ENCODE measurements at places on chromosomes 6 and 20.

GRCh38 chr6:119517428-119517827 lies 167.9 kb upstream of the MAN1A1 start:
- no peak for DNase-seq

DNA sequence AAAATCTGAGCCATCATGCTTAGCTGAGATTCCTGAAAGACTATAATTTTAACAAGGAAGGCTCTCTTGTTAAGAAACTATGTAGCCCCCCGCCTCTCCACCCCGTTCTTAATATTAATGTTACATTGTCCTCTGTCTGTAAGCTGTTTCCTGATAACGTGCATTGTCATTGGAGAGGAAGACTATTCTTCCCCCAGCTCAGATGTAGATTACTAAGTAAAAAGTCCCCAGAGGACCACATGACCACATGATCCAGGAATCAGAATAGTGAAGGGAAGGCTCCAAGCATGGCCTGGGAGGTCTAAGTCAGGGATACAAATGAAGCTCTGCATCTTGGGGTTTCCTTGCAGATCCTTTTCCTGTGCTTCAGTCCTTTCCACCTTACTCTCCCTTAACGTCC lies 106.4 kb downstream of the JARID2 start:
- DNase-seq = no peak

GRCh38 chr6:144346719-144347447 lies 61.7 kb downstream of the UTRN start:
- no peak for DNase-seq

GRCh38 chr20:61835791-61836350 lies 229.8 kb downstream of the TAF4 start:
- DNase-seq = no peak

DNA sequence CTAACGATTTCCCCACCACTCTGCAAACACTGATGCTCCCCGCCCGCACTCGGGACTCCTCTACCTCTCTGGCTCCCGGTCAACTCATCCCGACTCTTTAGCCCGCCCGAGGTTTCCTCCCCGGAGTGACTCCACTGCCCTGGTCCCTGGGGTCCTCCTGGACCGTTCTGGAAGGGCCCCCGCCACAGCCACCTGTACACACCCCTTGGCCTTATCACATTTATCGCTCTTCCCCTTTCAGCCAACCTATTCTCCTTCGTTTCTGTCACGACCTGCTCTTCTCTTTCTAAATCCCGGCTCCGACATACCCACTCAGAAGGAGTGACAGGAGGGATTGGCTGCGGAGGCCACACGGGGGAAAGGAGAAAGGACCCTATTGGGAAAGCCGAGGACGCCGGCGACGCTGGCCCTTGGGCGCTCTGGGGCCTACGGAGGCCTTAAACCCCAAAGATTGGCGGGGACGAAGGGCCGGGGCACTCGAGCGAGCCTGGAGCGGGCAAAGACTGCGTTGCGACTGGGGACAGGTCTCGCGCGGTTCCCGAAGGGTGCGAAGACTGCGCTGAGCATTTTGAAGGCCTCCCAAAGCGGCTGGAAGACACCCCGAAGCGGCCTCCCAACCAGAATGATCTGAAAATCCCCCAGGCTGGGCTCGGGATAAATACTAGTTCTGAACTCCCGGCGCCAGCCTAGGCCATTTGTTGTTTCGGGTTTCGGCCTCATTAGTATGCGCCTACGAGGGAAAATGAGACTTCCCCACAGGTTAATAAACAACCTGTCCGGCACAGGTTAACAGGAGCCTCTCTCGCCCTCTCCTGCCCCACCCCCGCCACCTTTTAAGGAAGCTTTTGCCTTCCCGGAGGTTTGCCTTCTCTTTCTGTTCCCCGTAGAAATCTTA lies 9.2 kb downstream of the SIM1 start:
- no peak for DNase-seq

DNA sequence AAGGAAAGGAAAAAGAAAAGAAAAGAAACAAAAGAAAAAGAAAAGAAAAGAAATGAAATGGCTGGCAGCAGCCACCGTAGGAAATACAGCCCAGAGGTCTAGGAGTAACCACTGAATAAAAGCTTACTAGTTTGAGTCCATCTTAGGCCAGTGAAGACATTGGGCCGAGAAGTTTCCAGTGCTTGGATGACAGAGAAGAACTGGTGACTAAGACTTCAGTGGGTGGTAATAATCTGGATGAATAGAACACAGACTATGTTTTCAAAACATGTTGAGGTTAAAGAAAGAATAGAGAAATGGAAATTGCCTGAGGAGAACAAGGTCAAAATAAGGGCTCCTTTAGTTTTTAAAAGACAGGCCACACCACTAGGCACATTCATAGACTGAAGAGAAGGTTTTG lies 198.8 kb downstream of the ATXN1 start:
- no peak for DNase-seq

- no peak for DNase-seq
Observed at GRCh38 chr6:36068586-36068985, 41.0 kb downstream of the MAPK14 start.

DNA sequence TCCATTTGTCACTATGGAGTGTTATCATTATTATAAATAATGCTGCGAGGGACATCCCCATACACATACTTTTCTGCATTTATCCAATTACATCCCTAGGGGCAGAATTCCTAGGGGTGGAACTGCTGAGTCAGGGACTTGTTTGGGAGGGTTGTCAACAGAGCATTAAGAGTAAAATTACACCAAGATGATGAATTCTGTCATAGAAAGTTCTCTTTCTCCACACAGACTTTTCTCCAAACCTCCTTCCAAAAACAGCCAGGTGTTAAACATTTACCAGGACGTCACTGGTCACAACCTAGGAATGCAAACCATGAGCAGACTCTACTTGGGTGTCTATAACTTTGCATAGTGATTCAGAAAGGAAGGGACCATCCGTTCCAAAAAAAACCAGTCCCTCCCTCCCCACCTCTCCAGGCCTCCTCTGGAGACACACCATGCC lies 95.5 kb downstream of the PRND start:
- DNase-seq = no peak

DNA sequence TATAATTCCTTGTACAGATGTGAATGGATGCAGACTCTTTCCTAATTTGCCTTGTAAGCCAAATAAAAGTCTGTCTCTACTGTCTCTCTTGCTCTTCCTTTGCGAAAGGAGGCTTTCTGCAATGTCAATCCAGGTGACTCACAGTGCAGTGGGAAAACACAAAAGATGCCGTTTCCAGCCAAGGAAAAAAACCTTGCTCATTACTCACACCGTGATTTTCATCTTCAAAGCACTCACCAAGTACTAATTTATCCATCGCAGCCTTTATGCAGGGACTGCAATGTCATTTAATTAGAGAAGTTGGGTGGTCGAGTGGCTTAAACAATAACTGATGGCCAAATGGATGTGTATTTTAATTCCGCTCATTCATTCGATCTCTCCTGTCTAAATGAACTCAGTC lies 23.8 kb downstream of the SAYSD1 start:
- DNase-seq = no peak

- no peak for DNase-seq
Observed at GRCh38 chr6:105474234-105474633, 71.4 kb upstream of the PREP start.

DNA sequence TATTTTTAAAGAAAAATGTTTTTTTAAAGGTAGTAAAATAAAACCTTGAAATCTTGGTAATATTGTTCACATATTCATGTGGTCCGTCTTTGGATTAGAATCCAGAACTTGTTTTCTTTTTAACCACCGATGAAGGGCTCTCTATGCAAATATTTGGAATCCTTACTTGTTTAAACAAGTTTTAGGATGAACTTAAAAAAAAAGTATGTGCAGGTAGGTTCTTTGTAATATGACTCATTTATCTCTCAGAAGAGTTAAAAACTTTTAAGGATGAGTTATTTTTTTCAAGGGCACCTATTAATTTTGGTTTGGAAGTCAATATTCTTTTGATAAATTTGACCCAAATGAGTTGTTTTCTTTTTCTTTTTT lies 8.9 kb downstream of the DSP start:
- no peak for DNase-seq

GRCh38 chr20:33629533-33629932 lies 32.6 kb upstream of the C20orf144 start:
- DNase-seq = no peak

- no peak for DNase-seq
Observed at GRCh38 chr6:15504581-15505350, 158.1 kb downstream of the DTNBP1 start.

- no peak for DNase-seq
Observed at GRCh38 chr6:14546036-14546435, 428.5 kb downstream of the CD83 start.

GRCh38 chr20:24915440-24915839 lies 33.6 kb upstream of the CST7 start:
- no peak for DNase-seq

- no peak for DNase-seq
Observed at GRCh38 chr20:33676121-33676520, 1.9 kb upstream of the NECAB3 start.

DNA sequence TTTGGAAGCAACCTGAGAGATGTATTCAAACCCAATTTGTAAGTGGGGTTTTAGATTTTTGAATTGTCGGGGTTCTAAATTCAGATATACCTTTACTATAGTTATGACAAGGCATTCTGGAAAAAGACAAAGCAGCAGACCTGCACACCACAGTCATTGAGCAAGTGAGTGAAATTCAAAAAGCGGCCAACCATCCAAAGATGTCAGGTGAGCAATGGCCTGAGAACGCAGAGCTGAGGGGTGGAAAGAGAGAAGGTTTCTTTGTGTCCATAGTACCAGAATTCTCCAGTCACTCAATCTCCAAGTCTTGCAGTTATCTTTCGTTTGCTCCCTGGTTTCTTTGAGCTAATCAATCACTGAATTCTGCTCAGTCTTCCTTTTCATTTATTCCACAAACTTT lies 1.8 kb upstream of the FRK start:
- no peak for DNase-seq

GRCh38 chr20:2172305-2173175 lies 70.9 kb downstream of the STK35 start:
- DNase-seq = peak; percentile 77

- DNase-seq = peak; percentile 43
Observed at GRCh38 chr6:16205377-16206144, 32.8 kb upstream of the GMPR start.

DNA sequence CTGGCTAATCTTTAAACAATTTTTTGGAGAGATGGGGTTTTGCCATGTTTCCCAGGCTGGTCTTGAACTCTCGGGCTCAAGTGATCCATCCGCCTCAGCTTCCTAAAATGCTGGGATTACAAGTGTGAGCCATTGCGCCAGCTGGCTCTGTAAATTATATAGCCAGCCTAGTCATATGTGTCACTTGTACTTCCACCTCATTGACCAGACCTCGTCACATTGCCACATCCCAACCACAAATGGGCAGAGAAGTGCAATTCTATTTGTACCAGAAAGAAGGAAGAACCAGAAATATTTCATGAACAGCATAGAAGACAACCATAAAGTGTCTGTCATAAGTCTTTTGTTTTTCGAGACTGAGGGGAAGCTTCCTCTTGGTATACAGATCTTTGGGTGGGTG lies 304.9 kb upstream of the RNF24 start:
- DNase-seq = no peak

GRCh38 chr6:73636048-73636447 lies 17.7 kb downstream of the SLC17A5 start:
- no peak for DNase-seq

- DNase-seq = no peak
Observed at GRCh38 chr20:21234324-21234723, 68.8 kb upstream of the XRN2 start.

GRCh38 chr20:60009826-60010616 lies 51.8 kb downstream of the CDH26 start:
- DNase-seq = no peak

DNA sequence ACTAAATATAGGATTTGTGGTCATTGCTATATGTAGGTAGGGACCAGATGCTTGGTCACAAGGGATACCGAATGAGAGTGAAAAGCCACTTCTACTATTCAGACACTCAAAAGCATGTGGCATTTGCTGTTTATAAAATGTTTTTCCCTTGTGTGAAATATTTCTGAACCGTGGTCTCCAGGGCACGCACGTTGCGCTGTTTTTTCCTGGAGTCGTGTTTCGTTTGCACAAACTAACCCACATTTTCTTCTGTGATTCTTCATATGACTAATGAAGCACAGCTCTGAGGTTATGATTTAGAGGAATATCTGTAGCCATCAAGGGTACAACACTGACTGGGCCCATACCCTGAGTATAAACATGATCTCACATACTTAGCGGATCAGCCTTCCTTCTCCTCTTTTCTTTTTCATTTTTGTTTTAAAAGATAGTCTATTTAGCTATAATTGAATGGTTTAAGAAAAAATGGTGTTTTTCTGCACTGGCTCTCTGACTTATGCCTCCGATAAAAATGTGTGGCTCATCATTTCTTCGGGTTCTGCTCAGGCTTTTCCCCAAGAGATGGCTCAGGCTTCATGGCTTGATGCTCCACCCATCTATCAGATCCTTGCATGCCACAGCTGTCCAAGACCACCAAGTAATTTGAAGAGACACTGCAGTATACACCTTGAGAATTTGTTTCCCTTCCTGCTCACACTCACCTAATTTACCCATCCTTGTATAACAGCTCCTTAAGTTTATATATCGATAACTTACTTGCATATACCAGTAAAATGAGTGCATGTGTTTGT lies 59.9 kb upstream of the HBS1L start:
- no peak for DNase-seq
